ENCODE measurements at places on chromosomes 5 and 9.

GRCh38 chr5:158026304-158027031, 167.5 kb upstream of the CLINT1 start:
- no peak for DNase-seq

- DNase-seq: no peak
Measured at GRCh38 chr5:163815240-163815791, 309.9 kb downstream of the MAT2B start.

DNA sequence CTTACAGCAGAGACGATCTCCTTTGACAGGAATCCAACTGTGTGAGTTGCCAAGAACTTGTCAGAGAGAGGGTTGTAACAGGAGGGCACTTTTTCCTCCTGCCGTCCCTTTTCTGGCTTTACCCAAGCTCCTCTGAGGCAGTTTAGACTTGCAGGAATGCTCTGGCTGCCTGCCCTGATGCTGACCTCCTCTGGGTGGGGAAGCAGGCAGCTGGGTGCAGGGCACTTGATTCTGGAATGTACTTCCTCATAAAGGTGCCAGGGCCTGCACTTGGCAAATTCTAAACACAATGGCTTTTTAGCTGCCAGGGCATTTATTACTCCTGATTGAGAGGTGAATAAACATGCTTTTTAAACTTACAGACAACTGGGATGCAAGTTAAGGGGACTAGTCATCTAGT, 190.4 kb downstream of the EPB41L4A start:
- DNase-seq: peak; percentile 93

- no peak for DNase-seq
Measured at GRCh38 chr5:93588352-93589151, 5.5 kb downstream of the NR2F1 start.

- no peak for DNase-seq
Measured at GRCh38 chr5:146640285-146640896, 124.4 kb upstream of the GPR151 start.

- DNase-seq: no peak
Measured at GRCh38 chr9:89928106-89928505, 323.3 kb downstream of the GADD45G start.

GRCh38 chr9:137454145-137454596, 5.0 kb downstream of the NSMF start:
- peak; percentile 69 for DNase-seq

GRCh38 chr9:34508951-34509350, 13.8 kb downstream of the ENHO start:
- no peak for DNase-seq

- DNase-seq: no peak
Measured at GRCh38 chr9:125634040-125634717, 72.8 kb downstream of the MAPKAP1 start.

GRCh38 chr5:163658702-163659567, 153.5 kb downstream of the MAT2B start:
- DNase-seq: no peak

DNA sequence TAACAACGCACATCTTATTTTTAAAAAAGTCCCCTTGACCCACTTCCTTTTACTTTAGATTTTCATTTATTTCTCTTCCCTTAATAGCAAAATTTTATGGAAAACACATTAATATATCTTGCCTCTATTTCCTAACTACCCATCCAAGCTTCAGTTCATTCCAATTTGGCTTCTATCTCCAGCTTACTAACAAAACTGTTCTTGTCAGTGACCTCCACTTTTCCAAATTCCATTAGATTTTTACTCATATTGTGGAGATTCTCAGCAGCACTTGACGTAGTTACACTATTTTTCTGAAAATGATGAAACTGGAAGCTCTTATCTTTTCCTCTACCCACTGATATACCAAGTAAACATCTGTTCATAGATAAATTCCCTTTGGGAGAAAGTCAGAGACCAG, 46.5 kb upstream of the ADAMTS19 start:
- no peak for DNase-seq
